ENCODE measurements at places on chromosomes 16 and 17. TPM values are rescaled to one million over a fixed set of nuclear protein-coding genes. Genes with fewer than 3 reads are reported as not detected.
A peak's percentile ranks its signal among the peaks of the same experiment; 100 is the strongest.

GRCh38 chr16:1169285-1170075 is 16.6 kb downstream of the CACNA1H start:
- DNase-seq, result no peak
- H3K27me3 ChIP-seq, result no peaks in the 10 kb centered on the region
- H3K4me3 ChIP-seq, result no peak overlapping the region
- H3K27ac ChIP-seq, result peak overlapping the region; percentile 29
- H3K4me1 ChIP-seq, result peaks cover 20% of the 10 kb centered on the region

ACSM3 gene
- 0.44 TPM for total RNA-seq

ADORA2B gene
- total RNA-seq, result 42.7 TPM

SEC14L1 gene
- 279 TPM for total RNA-seq

GRCh38 chr16:56073508-56073907 is 117.8 kb upstream of the GNAO1 start:
- H3K36me3 ChIP-seq, result no peaks in the 10 kb centered on the region
- no peaks in the 10 kb centered on the region for H3K27me3 ChIP-seq
- H3K27ac ChIP-seq, result no peak overlapping the region
- no peak for DNase-seq
- no peak overlapping the region for H3K4me3 ChIP-seq

- peaks cover 3% of the 10 kb centered on the region for H3K4me1 ChIP-seq
- no peak overlapping the region for H3K4me3 ChIP-seq
- 0 out of 2 replicates have a peak, but pooled peaks cover 3% of the 10 kb centered on the region for H3K27me3 ChIP-seq
These were observed 188.7 kb upstream of the TNRC6C start for GRCh38 chr17:77769762-77770161.

DNA sequence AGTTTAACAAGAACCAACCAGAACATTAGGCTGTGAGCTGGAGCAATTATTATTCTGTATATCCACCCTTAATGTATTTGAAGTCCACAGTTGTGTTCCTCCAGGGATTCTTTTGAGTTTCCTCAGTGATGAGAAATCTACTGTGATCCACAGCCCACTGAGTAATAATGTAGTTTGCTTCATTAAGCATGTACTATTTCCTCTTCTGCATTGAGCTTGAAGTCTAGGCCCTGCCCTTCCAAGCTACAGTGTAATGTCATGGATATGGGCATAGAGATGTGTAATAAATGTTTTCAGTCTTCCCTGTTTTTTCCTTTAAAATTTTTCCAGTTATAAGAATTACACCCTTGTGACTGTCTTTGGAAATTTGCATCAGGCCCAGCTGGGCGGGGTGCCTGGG is 36.4 kb upstream of the SLC12A3 start:
- no peak for DNase-seq
- no peak overlapping the region for H3K4me3 ChIP-seq
- H3K27me3 ChIP-seq, result no peaks in the 10 kb centered on the region
- H3K36me3 ChIP-seq, result peaks cover 4% of the 10 kb centered on the region

AOC2 gene
- total RNA-seq, result 0.85 TPM

CTRB1 gene
- total RNA-seq, result 2.7 TPM

MYH3 gene
- total RNA-seq, result 1.6 TPM

PYY gene
- total RNA-seq, result not detected

- H3K27me3 ChIP-seq, result no peaks in the 10 kb centered on the region
- H3K4me3 ChIP-seq, result no peak overlapping the region
- no peak overlapping the region for H3K27ac ChIP-seq
- H3K4me1 ChIP-seq, result peaks cover 16% of the 10 kb centered on the region
- no peak for DNase-seq
- H3K36me3 ChIP-seq, result no peaks in the 10 kb centered on the region
These were observed 24.4 kb downstream of the LASP1 start for GRCh38 chr17:38894276-38894675.

PRAC1 gene
- total RNA-seq, result not detected

DNA sequence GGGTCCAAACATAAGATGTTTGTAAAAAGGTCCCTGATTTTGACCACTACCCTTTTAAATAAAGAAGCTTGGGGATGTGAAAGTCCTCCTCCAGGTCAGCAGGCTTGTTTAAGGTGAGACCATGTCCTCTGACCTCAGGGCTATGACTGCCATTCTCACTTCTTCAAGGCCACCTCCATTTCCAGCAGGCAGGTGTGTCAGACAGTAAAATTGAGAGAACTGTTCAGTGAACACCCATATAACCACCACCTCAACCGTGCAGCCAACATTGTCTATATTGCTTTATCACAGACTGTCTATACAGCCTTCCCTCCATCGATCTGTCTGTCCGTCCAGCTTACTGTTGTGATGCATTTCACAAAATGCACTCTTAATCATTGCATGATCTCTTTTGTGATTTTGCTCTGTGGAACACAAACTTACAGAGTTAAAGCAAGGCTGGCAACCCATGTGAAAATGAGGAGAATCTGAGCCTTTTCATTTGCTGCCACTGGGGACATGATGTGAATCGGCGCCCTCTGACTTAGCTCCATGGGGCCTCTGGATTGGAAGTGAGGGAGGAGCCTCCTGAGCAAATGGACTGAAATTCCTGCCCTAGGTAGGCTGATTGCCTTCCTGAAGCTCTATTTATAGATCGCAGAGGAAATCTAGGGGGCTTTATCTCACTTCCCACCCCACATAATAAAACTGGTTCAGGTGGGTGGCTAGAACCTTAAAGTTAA is 53.8 kb downstream of the ZNRF1 start:
- DNase-seq, result no peak
- no peaks in the 10 kb centered on the region for H3K36me3 ChIP-seq
- no peak overlapping the region for H3K27ac ChIP-seq

TBC1D3C gene
- not detected for total RNA-seq

PPM1E gene
- total RNA-seq, result 2.9 TPM

GRCh38 chr16:31213877-31214707 is at the start of gene TRIM72:
Gene TRIM72, plus strand, starts transcription at chr16:31214119. Its CDS starts 620 bp downstream, at chr16:31214739.
- no peak within 1 kb of the TSS for H3K27ac ChIP-seq
- no peak for DNase-seq
- H3K4me1 ChIP-seq, result peaks cover 7% of the 10 kb centered on the region
- no peaks in the 10 kb centered on the region for H3K27me3 ChIP-seq
- H3K36me3 ChIP-seq, result no peaks in the 10 kb centered on the region

UMOD gene
- total RNA-seq, result not detected

KRT34 gene
- total RNA-seq, result not detected

GRCh38 chr17:65121916-65122806 is 15.0 kb upstream of the RGS9 start:
- peaks cover 4% of the 10 kb centered on the region for H3K4me1 ChIP-seq
- no peak for DNase-seq
- H3K36me3 ChIP-seq, result no peaks in the 10 kb centered on the region
- no peaks in the 10 kb centered on the region for H3K27me3 ChIP-seq
- H3K27ac ChIP-seq, result peak overlapping the region; percentile 77

GRCh38 chr17:57406131-57406980 is 150.0 kb downstream of the MSI2 start:
- peaks cover 6% of the 10 kb centered on the region for H3K4me1 ChIP-seq
- no peaks in the 10 kb centered on the region for H3K36me3 ChIP-seq
- H3K4me3 ChIP-seq, result no peak overlapping the region
- DNase-seq, result no peak
- H3K27ac ChIP-seq, result no peak overlapping the region

DNA sequence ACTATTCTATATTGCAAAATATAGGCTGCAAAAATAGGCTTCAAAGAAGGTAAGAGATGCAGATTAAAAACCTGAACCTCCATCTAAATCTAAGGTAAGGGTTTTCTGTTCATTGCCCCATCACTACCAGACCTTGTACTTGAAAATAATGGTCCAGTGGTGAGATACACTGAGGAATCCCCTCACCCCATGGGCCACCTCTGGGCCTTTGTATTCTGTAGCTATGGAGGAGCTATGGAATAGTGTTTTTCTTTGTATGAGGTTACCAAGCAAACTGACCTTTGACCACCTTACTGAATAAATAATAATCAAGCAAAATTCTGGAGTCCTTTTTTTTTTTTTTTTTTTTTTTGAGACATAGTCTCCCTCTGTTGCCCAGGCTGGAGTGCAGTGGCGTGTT is 4.8 kb upstream of the UBE2Z start:
- no peak overlapping the region for H3K27ac ChIP-seq
- H3K4me1 ChIP-seq, result peaks cover 5% of the 10 kb centered on the region
- no peaks in the 10 kb centered on the region for H3K27me3 ChIP-seq
- DNase-seq, result no peak

DNA sequence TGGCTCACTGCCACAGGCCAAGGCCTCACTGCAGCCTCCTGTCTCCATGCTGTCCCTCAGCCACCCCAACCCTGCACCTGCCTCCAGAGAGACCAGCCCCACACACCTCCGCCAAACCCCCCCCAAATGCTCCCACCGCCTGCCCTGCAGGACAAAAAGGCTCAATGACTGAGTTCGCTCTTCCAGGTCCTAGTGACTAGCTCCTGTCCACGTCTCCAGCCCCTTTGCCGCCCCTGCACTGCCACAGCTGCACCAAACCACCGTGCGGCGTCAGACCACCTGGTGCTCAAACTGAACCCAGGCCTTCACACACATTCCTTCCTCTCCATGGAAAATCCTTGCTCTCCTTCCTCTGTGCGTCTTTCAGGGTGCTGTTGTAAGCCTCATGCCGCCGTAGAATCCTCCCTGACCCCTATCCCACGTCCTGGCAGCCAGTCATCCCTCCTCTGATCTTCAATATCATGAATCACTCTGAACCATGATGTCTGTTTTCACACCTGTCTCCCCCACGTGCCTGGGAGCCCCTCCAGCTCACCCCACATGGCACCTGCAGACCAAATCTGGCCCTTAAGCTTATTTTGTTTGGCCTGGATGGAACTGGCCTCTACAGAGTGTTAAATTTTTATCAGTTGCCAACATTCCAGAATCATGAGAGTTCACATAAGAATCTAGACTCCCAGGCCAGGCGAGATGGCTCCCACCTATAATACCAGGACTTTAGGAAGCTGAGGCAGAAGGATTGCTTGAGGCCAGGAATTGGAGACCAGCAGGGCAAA is 4.3 kb upstream of the GSG1L start:
- H3K4me3 ChIP-seq, result no peak overlapping the region
- no peaks in the 10 kb centered on the region for H3K36me3 ChIP-seq
- no peak for DNase-seq
- H3K27me3 ChIP-seq, result peaks cover 18% of the 10 kb centered on the region
- no peak overlapping the region for H3K27ac ChIP-seq
- no peaks in the 10 kb centered on the region for H3K4me1 ChIP-seq

DNA sequence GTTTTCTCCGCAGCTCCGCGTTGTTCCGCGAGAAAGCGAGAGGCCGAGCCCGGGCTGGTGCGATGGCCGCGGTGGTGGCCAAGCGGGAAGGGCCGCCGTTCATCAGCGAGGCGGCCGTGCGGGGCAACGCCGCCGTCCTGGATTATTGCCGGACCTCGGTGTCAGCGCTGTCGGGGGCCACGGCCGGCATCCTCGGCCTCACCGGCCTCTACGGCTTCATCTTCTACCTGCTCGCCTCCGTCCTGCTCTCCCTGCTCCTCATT is 404 bp downstream of the EMC6 start:
- H3K27me3 ChIP-seq, result no peaks in the 10 kb centered on the region
- 0 out of 2 replicates have a peak, but pooled peaks cover 7% of the 10 kb centered on the region for H3K4me1 ChIP-seq
- peak overlapping the region; percentile 82 for H3K27ac ChIP-seq
- peak overlapping the region; percentile 77 for H3K4me3 ChIP-seq
- DNase-seq, result no peak

GRCh38 chr17:20282526-20283308 is 184.6 kb downstream of the LGALS9B start:
- H3K4me1 ChIP-seq, result no peaks in the 10 kb centered on the region
- H3K36me3 ChIP-seq, result no peaks in the 10 kb centered on the region
- H3K27me3 ChIP-seq, result no peaks in the 10 kb centered on the region
- no peak overlapping the region for H3K4me3 ChIP-seq
- DNase-seq, result no peak
- no peak overlapping the region for H3K27ac ChIP-seq

SLC13A2 gene
- total RNA-seq, result not detected

DNA sequence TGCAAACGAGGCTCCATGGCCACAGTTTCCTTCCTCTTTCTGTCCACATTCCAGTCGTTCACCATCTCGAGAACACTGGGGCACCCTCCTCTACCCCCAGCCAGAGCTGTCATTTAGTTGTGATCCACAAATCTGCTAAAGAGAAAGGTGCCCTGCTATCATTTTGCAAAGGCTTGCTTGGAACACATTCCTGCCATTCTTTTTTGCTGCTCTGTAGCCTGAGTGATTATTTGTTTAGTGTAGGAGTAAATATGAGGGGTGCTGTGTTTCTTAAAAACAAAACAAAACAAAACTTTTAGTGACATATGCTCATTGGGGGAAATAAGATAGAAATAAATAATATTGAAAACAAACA is 166.7 kb downstream of the PRKCA start:
- H3K36me3 ChIP-seq, result no peaks in the 10 kb centered on the region
- peak overlapping the region; percentile 92 for H3K27ac ChIP-seq
- H3K27me3 ChIP-seq, result no peaks in the 10 kb centered on the region
- no peak for DNase-seq
- H3K4me3 ChIP-seq, result no peak overlapping the region

- no peaks in the 10 kb centered on the region for H3K36me3 ChIP-seq
- no peak for DNase-seq
- peaks cover 13% of the 10 kb centered on the region for H3K4me1 ChIP-seq
These were observed 3.1 kb downstream of the TLCD2 start for GRCh38 chr17:1707107-1707506.

SYNGR2 gene
- total RNA-seq, result 204 TPM

DNA sequence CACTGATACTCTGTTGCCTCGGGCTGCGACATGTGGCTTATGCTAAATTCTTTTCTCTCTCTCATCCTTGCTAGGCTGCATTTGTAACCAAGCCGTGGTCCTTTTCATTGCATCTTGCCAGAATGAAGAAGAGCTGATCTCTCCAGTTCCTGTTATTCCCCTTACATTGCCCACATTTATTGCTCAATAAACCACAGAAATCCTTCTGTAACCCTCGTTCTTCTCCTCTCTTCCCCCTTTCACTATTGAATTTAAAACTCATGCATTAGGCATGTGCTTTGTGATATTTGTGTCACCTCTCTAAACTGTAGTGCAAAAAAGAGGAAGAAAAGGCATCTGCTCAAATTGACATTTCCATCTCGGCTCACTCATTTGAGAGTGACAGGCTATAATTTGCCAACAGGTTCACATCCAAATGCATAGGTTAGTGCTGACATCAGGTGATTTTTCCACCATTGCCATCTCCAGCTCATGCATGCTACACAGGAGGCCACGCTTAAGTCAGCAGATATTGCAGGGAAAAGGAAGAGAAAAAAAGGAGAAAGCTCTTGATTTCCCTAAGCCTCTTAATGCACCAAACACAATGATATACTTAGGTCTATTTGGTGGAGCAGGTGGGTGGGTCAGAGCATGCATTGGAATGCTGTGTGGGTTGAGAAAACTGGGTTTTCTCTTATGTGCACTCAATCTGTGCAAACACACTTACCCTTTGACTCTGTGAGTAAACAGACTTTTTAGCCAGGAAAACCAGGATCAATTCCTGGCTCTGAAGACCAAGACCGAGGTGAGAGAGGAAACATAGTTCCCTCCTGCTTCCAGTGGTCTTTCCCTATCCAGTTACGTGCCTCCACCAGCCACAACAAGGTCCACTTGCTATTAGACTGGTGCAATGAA is 642.7 kb downstream of the HS3ST4 start:
- no peak overlapping the region for H3K27ac ChIP-seq
- no peaks in the 10 kb centered on the region for H3K36me3 ChIP-seq
- no peak overlapping the region for H3K4me3 ChIP-seq

All from Panc1 (cell line).